Activated CD4-positive, alpha-beta T cell treated with anti-CD3 and anti-CD28 coated beads, Interleukin-2, Interleukin-6, amounts not matched to agents 100 ng/mL and 50 ng/mL, durations not matched to agents 16 hours and 8 hours (primary cell): ENCODE measurements at places on chromosomes 1 and 21.

DNA sequence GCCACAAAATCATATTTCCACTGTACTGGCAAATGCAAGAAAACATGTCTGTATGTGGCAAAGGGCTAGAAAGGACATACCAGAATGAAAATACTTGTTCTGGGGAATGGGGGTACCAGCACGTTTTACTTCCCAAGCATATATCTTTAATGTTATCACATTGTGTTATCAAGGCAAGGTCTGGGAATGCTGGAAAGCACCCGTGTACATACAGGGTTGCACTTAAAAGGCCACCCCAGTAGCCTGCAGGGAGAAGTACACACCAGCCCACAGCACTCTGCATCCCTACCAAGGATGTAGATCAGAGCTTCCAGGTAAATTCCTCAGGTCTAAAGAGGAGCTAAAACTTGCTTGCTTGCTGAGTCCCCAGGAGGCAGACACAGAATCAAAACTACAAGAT, 381.8 kb downstream of the RRAGC start:
- no peak for DNase-seq

DNA sequence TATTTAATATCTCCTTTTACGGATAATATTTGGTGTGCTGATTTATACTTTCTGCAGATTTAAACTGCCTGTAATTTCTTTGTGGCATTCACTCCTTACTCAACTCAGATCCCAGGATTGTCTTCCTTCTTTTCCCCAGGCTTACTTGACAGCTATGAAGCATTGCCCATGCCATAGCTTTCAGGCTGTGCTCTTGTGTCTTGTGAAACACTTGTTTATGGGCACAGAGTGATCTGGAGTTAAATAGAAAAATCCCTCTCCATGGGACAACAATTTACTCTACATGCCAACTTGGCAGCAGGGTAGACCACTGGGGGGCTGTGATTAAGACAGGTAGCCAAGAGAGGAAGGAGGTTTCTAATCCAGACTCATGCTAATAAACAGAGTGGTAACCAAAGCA, 57.4 kb downstream of the PPP1R12B start:
- DNase-seq, result no peak

DNA sequence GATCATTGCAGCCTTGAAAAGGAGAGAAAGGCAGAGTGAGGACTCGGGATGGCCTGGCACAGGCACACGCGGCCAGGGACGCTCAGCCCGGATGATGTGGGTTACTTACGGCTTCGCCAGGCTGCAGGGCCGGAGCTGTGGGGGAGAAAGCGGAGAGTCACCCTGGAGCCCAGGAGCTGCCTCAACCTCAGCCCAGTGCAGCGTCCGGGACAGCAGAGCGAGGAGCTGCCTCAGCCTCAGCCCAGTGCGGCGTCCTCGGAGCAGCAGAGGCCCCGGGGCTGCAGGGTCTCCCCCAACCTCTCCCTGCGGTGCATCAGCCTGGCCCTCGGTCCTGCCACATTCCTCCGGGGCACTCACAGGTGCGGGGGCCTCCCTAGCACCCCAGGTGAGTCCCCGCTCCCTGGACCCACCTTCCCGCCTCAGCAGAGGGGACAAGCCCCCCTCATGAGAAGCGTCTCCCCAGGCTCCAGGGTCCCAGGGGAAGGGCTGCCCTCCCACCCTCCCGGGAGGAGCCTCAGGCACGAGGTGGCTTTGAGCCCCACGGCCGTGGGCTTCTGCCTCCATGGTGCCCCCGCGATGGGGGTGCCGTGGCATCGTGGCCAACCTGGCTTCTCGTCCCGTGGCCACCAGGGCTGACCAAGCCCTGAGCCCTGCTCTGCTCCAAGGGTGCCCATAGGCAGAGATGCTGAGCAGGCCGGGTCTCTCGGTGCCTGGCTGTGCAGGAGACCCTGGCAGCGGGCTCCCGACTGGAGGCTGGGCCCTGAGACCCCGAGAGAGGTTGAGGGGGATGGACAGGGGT, 10.5 kb upstream of the RNF223 start:
- DNase-seq, result no peak

GRCh38 chr1:204475656-204476432, 18.8 kb downstream of the PIK3C2B start:
- no peak for DNase-seq

DNA sequence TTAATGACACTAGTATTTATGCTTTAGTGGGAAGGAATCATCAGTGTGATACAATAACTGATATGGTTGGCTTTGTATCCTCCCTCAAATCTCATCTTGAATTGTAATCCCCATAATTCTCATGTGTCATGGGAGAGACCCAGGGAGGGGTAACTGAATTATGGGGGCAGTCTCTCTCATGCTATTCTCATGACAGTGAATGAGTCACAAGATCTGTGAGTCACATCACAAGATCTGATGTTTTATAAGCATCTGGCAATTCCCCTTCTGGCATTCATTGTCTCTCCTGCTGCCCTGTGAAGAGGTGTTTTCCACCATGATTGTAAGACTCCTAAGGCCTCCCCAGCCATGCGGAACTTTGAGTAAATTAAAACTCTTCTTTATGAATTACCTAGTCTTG, 1760.3 kb downstream of the NCAM2 start:
- DNase-seq, result no peak

- DNase-seq, result no peak
Measured at GRCh38 chr1:9228609-9229008, 6.0 kb upstream of the H6PD start.

DNA sequence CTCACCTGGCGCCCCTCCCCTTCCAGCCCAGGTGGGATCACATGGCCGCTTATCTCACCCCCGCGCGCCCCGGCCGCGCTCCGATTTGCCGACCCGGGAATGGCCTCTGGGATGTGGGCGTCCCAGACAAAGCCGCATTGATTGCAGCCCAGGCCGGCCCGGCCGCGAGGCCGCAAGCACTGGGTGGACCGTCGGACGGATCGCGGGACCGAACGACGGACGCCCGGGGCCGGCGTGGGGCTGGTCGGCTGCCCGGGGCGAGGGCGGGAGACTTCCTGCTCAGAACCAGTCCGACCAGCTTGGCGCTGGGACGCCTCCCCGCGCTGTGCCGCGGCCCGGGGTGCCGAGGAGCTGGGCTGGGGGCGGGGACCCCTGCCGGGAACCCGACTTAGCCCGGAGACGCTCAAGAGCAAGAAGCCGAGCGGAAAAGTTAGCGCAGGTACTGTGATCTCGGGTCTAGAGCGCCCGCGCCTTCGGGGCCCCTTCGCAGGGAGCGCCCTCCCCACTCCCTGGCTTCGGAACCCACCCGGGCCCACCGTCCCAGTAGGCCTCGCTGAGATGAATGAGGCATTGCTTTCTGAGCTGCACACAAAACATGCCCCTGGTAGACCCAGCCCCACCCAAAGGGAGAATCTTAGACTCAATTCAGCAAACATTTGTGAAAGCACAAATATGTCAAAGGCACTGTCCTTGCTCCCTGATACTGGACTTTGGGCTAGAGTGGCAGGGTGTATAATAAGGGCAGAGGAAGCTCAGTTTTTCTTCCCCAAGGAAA, 415 bp upstream of the LAD1 start:
- no peak for DNase-seq

- no peak for DNase-seq
Measured at GRCh38 chr1:180244840-180245239, 14.8 kb downstream of the LHX4 start.

DNA sequence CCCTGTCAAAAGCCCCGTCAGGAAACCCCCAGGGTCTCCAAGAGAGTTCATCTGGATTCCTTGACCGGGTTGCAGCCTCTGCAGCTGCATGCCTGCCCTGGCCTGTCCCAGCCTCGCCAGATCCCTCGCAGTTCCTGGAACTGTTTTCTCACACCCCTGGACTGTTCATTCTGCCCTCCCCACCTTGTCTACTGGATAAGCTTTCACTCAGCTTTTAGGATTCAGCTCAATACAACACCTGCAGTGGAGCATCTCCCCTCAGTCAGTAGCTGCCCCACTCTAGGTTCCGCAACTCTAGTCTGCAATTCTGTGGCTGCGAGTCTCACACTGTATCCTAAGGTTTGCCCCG, 67.2 kb downstream of the FAM163A start:
- DNase-seq, result no peak

DNA sequence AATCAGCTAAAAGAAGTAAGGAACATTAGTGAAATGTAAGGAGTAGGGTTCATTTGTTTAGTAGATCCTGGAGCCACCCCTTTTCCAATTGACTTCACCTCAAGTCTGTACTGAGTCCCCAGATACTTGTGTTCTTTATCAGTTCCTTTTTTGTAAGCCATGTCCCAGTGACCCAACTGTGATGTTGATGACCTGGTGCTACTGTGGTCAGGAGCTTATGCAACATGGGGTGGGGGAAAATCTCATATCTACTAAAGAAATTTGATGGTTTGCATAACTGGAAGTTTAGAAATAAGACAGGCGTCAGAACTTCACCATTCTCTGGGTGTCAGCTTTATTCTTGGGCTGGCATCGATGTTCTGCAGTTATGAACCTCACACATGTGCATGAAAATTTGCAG, 120.5 kb downstream of the LRRC7 start:
- no peak for DNase-seq

- no peak for DNase-seq
Measured at GRCh38 chr1:55726994-55727393, 511.8 kb upstream of the USP24 start.

DNA sequence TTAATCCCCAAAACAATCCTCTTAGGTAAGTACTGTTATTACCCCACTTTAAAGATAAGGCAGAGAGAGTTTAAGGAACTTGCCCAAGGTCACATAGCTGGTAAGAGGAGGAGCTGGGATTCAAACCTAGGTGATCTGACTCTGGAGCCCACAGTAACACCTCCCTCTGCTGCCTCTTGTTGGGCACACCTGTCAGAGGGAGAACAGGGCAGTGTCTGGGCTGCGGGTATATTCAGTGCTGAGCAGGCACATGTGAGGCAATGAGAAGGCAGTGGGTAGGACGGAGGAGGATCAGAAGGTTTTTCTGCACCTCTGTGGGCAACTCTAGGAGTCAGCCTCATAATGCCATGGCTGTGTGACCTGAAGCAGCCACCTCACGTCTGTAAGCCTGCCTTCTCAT, 1.8 kb downstream of the HPCA start:
- no peak for DNase-seq

DNA sequence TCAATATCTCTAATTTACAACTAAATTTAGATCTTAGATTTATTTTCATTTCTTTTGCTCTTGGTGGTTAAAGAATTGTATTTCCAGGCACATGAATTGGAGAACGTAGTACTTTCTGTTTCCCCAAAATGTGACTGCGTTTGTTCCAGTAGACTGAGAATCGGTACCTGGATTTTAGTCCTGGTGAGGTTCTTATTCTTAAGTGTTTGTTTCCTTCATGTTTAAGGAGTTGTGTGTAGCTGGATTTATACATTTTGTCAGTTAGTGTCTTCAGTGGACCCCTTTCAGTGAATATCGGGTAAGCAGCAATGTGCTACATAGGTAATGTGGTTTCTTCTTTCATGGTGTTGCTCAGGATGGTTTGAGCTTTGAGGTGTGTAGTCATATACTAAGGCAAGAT, 6.8 kb downstream of the MIER1 start:
- peak; percentile 41 for DNase-seq

- DNase-seq, result no peak
Measured at GRCh38 chr1:227268943-227269342, 49.3 kb downstream of the CDC42BPA start.

DNA sequence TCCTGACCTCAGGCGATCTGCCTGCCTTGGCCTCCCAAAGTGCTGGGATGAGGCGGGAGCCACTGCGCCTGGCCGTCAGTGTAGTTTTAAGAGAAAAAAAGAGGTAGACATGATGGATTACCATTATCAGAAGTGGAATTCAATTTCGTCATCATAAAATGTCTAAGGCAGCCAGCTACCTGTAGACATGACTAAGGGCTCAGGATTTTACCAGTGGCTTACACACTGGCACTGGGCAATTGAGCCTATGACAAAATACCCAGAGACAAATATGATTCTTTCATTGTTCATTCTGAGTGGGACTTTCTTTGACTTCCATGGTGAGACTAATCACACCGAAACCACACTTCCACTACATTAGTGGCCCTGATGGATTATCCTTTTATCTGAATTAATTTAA, 181.5 kb downstream of the GABPA start:
- DNase-seq, result no peak

GRCh38 chr21:36149788-36150711, 6.6 kb upstream of the DOP1B start:
- DNase-seq, result no peak

DNA sequence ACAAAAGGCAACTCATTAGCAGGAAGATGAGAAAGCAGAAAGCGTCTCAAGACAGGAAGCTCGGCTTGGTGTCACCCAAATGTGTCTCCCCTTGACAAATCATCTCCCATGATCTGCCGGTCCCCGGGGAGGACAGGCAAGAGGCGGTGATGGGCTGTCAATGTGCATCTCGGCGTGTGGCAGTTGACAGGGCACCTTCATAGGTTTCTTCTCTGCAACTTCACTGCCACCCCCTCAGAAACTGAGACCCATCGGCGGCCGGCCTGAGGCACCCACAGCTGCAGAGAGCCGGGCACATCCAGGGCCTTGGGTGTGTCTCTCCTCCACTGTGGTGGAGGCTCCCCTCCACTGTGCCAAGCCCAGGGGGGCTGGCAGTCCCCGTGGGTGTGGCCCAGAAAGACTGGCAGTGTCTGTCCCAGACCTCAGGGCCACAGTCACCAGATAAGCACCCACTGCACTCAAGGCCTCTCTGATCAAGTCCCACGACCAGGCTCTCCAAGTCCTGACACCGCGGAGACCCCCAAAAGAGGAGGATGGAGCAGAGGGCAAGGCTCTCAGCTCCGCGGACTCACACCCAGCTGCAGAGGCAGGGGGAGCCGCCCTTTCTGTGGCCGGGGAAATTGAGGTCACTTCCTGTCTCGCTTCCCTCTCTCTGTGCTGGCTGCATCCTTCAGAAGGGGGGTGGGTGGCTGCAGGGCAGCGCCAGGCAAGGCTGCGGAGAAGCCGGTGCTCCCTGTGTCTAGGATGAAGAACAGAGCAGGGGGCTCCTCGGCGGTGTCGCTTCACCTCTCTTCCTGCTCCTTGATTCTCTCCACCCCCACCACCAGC, 39.6 kb upstream of the LBR start:
- DNase-seq, result peak; percentile 91

- no peak for DNase-seq
Measured at GRCh38 chr21:15667819-15668218, 62.0 kb upstream of the USP25 start.

DNA sequence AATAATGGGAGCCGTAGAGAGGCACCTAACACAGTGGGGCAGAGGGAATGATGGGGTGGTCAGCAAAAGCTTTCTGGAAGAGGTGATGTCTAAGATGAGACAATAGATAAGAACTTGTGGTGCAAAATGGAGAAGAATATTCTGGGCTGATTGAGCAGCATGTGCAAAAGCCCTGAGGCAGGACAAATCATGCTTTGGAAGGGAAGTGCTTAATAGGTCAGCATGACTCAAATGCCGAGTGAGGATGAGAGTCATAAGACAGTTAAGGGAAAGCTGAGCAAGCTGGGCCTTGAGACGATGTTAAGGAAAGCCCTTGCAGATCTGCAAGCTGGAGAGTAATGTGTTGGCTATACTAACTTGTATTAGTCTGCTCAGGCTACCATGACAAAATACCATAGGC, 37.3 kb upstream of the ASB17 start:
- DNase-seq, result no peak
